ENCODE measurements at places on chromosomes 2 and 18. TPM values are rescaled to one million over a fixed set of nuclear protein-coding genes. Genes with fewer than 3 reads are reported as not detected.

PROKR1 gene
- not detected for total RNA-seq

CPO gene
- not detected for total RNA-seq

EPHA4 gene
- 0.41 TPM for total RNA-seq

SERPINB10 gene
- not detected for total RNA-seq

LYG1 gene
- 0.08 TPM for total RNA-seq

CUL3 gene
- 30.3 TPM for total RNA-seq

NR4A2 gene
- 4.1 TPM for total RNA-seq

MPP4 gene
- total RNA-seq: not detected

SLC4A3 gene
- total RNA-seq: 0.36 TPM

BMP10 gene
- total RNA-seq: not detected

IFT172 gene
- total RNA-seq: 21.1 TPM

RBMS1 gene
- 14.2 TPM for total RNA-seq

ZNF396 gene
- not detected for total RNA-seq

LRRTM4 gene
- not detected for total RNA-seq

ICOS gene
- not detected for total RNA-seq

ACMSD gene
- not detected for total RNA-seq

UGT1A10 gene
- 140 TPM for total RNA-seq

RMC1 gene
- 11.6 TPM for total RNA-seq

PARD3B gene
- total RNA-seq: 3.9 TPM

TPO gene
- 0.41 TPM for total RNA-seq

KIF1A gene
- total RNA-seq: not detected

CTAGE1 gene
- not detected for total RNA-seq

UGT1A8 gene
- 43.6 TPM for total RNA-seq

INPP5D gene
- total RNA-seq: 28.6 TPM

GDF7 gene
- under 0.01 TPM for total RNA-seq

SS18 gene
- total RNA-seq: 63.8 TPM

VSNL1 gene
- total RNA-seq: not detected

TBR1 gene
- total RNA-seq: not detected
